ENCODE measurements at places on chromosomes 2 and 18.
A peak's percentile ranks its signal among the peaks of the same experiment; 100 is the strongest.

GRCh38 chr2:36871068-36871707 lies 95.1 kb downstream of the STRN start:
- peak; percentile 50 for DNase-seq

DNA sequence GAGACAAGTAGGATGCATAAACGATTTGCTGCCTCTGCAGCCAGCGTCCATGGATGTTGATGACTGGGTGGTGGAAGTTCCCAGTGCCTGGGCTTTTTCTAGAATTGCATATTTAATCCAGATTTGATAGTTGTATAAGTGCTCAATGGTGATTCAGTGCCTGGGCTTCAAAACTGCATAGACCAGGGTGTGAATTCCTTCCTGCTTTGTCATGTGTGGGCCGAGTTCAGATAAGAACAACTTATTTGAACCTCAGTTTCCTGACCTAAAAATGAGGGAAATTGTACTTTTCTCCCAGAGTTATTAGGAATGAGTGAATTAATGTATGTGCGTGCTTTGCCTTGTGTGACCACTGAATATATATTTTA lies 154.6 kb downstream of the WDSUB1 start:
- DNase-seq: no peak

DNA sequence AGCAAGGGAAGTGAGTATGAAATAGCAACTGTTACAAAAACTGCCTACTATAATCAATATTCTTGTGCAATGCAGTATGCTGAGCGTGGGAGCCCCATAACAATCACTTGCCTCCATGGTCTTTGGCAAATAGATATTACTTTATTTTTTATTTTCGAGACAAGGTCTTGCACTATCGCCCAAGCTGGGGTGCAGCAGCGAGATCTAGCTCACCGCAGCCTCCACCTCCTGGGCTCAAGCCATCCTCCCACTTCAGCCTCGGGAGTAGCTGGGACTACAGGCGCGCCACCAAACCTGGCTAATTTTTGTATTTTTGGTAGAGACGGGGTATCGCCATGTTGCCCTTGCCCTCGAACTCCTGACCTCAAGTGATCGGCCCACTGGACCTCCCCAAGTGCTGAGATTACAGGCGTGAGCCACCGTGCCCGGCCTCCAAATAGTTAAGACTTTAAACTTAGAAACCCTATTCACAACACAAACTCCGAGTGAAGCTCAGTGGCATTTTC lies 1.2 kb upstream of the CCNT2 start:
- DNase-seq: peak; percentile 2

DNA sequence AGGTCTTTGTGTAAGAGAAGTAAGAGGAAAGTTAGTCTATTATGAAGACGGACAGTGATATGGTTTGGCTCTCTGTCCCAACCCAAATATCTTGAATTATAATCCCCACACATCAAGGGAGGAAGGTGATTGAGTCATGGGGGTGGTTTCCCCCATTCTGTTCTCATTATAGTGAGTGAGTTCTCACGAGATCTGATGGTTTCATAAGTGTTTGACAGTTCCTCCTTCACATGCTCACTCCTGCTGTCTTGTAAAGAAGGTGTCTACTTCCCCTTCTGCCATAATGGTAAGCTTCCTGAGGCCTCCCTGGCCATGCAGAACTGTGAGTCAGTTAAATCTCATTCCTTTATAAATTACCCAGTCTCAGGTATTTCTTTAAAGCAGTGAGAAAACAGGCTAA lies 67.6 kb downstream of the NEURL3 start:
- no peak for DNase-seq

DNA sequence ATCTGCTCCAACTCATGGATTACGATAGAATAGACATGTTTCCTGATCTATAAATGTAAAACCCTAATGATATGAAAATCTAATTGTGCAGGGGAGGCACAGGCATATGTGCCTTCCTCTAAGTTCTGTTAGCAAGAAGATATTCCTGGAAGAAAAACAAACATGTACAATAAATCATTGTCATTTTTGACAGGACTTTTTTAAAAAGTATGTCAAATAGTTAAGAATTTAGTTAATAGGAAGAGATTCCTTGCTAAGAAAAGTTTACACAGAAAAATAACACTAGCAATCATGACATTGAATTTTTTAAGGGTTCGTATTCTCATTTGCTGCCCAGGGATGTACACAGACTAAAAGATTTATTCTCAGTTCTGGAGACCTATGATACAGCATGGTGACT lies 15.3 kb upstream of the CREB1 start:
- no peak for DNase-seq

GRCh38 chr2:236216711-236217110 lies 47.5 kb downstream of the ASB18 start:
- no peak for DNase-seq

DNA sequence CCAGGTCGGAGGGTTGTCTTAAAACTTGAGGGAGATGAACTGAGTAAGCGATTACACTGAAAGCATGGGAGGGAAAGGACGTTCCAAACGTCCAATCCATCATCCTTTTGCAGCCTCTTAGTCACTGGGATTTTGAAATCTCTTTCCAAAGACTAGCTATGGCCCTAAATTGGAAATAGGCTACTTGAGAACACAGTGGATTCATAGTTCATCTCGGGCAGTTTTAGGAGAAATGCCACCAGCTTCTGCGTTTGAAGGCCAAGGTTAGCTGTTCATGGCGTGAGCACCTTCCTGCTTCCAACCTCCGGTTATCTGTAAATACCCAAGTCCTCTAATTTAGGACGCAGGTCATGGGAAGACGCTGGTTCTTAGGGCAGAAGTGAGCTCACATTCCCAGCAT lies 821 bp upstream of the EML6 start:
- DNase-seq: no peak

GRCh38 chr2:55954306-55955035 lies 30.9 kb upstream of the EFEMP1 start:
- DNase-seq: no peak

DNA sequence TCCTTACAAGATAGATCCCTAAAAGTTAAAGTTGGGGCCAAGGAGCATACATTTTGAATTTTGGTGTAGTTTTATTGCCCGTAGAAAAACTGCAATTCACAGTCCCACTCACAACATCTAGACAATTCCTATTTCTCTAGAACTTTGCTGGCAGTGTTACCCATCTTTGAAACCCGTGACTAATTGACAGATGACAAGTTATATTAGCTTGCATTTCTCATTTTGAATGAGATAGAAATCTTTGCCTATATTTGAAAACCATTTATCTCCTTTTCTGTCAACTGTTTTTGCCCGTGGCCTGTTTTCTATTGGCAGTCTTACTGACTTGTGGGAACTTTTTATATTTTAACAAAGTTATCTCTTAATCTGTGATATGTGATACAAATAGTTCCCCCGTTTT lies 50.0 kb downstream of the OXER1 start:
- DNase-seq: peak; percentile 23

DNA sequence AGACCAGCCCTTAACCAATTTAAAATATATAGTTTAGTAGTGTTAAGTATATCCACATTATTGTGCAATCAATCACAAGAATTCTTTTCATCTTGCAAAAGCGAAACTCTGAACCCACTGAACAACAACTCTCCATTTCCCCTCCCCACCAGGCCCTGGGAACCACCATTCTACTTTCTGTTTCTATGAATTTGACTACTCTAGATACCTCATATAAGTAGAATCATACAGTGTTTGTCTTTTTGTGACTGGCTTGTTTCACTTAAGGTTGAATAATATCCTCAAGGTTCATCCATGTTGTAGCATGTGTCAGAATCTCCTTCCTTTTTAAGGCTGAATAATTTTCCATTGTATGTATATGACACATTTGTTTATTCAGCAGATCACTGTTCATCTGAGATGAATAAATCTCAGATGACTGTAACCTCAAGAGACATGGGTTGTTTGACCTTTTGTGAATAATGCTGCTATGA lies 8.1 kb upstream of the SOS1 start:
- DNase-seq: peak; percentile 95

DNA sequence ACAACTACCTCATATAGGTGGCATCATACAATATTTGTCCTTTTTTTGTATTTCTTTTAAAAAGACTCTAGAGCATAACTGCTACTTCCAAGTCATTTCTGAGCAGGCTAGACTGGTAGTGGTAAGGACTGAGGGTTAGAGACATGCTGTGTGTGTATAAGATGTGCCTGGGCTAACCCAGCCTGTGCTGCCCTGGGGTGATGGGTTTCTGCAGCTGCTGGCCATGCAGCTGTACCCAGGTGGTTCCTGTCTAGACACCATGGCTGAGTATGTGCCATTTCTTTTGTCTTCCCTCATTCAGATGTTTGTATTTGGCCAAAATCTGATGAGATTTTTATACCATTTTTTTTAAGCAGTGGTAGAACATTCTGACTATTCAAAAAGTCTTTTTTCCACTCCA lies 40.0 kb downstream of the MERTK start:
- no peak for DNase-seq

DNA sequence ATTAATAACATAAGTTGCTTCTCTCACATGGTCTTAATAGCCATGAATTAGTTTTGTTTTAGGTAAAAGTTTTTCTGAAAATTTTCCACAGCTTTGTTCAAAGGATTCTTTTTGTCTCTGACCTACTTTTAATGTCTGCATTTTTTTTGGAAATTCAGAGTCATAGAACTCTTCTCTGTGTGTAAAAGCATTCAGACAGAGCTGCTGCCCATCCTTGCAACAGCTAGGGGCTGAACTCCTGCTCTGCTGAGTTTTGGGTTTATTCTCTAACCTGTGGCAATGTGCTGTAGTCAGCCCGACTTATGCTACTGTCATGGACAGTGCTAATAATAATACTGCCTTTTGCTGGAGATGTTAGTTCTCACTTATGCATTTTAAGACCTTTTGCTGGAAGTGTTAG lies 44.1 kb downstream of the RALBP1 start:
- DNase-seq: no peak

DNA sequence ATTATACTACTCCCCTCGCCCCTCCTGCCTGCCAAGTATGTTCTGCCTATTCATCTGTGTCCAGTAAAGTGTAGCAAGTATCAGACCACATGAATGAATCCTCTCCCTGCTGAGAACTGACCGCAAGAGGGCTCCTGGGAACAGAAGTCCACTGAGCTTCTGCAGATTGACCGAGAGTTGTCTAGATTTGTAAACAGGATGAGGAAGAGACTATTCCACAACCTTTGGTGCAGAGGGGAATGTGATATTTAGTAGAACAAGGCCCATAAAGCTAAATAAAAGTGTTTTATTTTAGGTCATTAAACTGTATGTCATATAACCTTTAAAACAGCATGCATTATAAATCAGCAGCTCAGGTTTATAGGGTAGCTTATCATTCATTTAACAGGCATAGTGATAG lies 377.0 kb downstream of the DCC start:
- no peak for DNase-seq

GRCh38 chr2:67384123-67384822 lies 12.9 kb upstream of the ETAA1 start:
- no peak for DNase-seq

DNA sequence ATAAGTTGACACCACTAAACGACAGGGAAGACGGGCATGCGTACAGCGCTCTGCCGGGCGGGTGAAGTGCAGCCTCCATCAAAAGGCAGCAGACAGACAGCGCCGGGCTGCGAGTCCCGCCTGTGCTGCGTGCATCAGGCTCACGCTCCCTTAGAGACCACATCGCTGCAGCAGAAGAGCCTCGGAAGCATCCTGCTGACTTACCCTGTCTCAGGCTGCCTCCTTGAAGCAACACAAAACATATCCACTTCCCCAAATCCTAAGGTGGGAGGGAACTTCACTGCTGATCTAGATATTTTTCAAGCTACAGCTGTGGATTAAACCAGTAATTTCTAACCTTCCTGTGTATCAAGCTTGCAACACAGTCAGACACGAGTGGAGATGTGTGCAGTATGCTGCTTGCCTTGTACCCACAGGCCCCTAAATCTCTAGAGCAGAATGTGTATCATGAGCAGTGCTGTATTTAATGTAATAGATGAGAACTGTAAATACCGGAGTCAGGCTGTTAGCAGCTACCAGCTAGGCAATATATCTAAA lies 6.4 kb downstream of the MYT1L start:
- DNase-seq: no peak

DNA sequence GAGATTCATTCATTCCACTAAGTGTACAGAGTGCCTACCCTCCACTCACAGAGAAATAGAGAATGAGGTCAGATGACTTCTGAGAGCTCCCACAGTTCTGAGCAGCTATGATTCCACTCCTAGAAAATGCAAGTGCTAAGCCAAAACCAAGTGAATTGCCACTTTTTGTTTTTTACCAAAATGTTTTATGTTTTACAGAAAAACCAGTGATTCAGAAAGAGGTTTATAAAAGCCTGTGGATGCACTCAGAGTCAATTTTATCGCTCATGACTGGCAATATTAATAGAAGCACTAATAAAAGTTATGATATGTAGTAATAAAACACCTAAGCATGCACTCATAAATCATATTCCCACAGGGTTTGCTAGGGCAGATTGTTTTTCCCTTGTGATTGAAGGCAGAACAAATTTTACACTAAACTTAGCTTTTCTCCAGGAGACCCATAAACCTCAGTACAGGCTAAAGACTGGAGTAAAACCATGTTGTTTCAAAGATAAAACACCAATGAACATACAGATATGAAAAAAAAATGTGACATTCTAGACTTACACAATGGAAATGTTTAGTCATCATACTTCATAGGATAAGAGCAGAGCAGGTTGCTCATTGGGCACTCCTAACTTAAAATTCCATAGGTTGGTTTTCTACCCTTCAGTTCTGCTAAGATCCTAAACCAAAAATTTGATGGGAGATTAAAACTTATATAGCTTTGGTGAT lies 67.5 kb downstream of the PDK1 start:
- no peak for DNase-seq

GRCh38 chr2:74756356-74756890 lies 77.5 kb upstream of the HK2 start:
- DNase-seq: no peak

DNA sequence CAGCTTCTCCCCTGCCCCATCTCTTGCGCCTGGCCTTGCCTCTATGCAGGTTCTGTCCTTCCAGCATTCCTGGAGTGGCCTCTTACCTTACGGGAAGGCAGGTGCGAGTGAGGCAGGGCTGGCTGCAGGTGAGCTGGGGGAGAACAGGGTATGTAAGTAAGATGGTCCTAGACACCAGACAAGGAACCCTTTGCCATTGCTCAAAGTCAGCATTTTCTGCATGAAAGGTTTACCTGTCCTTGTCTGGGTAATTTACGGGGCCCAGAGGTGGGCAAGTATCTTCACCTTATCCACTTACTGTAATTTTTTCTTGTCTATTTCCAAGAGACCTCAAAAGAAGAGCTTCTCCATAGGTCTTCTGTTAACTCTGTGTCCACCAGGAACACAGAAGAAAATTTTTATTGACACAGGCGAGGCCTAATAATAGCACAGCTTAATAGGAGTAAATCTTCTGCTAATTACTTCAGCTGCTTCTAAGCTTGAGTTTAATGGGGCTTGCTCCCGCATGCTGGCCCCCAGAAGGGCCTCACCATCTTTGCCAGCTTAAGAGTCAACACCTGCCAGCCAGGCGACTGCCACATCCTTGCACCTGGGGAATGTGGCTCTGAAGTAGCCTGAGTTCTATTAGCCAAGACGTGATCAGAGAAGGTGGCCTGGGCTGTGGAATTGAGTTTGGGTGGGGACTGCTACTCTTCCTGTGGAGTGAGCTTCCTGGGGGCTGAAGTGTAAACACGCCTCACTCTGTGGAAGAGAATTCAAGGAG lies 27.1 kb downstream of the PCARE start:
- DNase-seq: no peak

GRCh38 chr2:55084641-55085040 lies 34.4 kb upstream of the RTN4 start:
- DNase-seq: no peak

- DNase-seq: no peak
These were observed 247.5 kb downstream of the DYSF start for GRCh38 chr2:71700658-71701397.

GRCh38 chr2:86492048-86492453 lies 50.9 kb downstream of the KDM3A start:
- DNase-seq: no peak
